ENCODE measurements at places on chromosomes 11 and 22.

- no peak for DNase-seq
Observed at GRCh38 chr22:44430716-44431115, 67.3 kb downstream of the RTL6 start.

DNA sequence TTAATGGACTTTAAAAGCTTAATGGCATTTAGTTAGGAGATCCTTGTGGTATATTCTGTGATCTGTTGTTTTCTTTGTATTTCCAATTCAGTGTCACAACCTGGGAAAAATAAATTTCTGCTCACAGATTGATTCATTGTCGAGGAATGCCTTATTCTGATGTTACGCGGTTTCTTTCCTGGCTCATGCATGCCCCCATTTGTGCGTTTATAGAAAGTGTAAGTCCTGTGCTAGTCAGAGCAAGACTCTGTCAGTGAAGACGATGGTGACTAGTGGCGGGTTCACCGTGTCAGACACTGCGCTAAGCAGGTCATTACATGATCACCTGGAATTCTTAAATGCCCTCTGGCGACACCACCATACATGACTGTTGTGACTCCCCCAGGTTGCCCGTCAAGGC lies 169.4 kb downstream of the TBC1D22A start:
- no peak for DNase-seq

DNA sequence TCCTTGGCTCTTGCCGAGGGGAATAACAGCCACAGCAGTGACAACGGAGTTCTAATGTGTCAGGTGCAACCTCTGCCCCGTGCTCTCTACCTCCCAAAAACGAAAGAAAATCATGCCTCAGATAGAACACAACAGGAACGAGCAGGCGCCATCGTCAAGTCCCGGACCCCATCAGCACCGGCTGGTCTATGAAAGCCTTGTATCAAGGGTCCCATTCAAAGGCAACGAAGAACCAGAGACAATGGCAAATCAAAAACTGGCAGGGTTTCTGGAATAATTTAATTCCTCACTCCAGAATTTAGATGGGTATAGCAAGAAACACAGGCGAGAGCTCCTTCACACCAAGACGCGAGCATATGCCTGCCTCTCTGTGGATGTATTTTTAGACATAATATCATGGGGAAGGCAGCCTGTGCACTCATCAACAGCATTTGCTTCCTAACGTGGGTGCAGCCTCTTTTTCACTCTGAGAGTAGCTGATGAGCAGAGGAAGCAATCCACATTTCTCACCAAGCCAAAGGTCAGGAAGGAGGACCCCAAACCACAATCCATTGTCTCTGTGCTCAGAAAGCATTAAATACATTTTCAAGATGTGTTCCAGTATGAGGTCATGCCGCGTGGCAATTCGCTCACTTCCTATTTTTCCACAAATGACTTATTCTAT lies 193.4 kb upstream of the BLID start:
- DNase-seq, result no peak

GRCh38 chr11:124920356-124920755 lies 1.3 kb downstream of the HEPN1 start:
- DNase-seq, result no peak

- DNase-seq, result no peak
Observed at GRCh38 chr11:124934862-124935547, 842 bp downstream of the HEPACAM start.

GRCh38 chr11:123677510-123677909 lies 23.1 kb upstream of the SCN3B start:
- DNase-seq, result no peak

GRCh38 chr11:31956310-31956709 lies 134.6 kb upstream of the RCN1 start:
- DNase-seq, result no peak

- no peak for DNase-seq
Observed at GRCh38 chr11:128520888-128521681, 66.3 kb downstream of the ETS1 start.

DNA sequence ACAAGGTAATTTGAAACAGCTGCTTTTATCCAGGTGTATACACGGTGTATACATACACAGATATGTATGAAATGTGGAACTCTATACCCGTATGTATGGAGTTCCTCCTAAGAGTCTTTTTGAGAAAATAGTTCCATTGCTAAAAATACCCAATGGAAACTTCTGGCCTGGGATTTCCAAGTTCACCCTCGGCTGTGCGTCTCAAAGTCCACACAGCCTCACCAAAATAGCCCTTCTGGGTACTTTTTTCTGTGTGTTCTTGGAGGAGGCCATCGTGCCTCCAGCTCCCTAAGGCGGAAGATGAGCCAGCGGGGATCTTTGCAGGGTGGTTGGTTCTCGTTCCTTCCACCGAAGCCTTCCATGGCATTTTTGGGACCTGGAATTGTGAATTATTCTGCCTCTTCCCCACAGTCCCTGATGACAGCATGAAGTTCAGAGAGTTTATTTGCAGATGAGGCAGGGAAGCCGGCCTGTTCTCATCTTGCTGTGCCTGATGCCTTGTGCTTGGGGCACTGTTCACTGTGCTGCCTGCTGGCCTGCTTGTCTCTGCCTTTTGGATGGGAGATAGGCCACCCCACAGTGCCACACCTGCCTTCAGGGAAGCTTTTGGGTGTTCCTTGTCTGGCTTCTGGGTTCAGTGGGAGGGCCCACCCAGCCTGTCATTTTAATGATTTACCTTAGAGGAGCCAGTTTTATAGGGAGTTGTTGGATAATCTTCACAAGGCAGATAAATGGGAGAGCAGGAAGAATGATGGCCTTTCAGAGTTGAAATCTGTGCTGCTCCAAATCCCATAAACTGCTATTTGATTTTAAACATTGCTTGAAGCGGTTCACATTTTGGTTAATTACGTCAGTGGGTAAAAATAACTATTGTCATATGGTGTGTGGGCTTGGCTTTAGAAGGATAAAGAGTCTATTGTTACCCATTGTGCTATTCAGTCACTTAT lies 112.7 kb upstream of the OR4B1 start:
- DNase-seq, result no peak

- no peak for DNase-seq
Observed at GRCh38 chr22:31431950-31432349, 32.5 kb downstream of the DRG1 start.

- DNase-seq, result no peak
Observed at GRCh38 chr22:31038686-31039085, 42.4 kb upstream of the SMTN start.

- DNase-seq, result no peak
Observed at GRCh38 chr11:73280626-73281025, 8.5 kb downstream of the P2RY6 start.

- no peak for DNase-seq
Observed at GRCh38 chr11:35491231-35491871, 34.1 kb downstream of the PAMR1 start.

GRCh38 chr11:57515332-57516060 lies at the start of gene SLC43A1:
TSS of gene SLC43A1 (minus strand) at chr11:57515702. CDS start at chr11:57514111, 1,591 bp downstream.
- DNase-seq, result no peak

DNA sequence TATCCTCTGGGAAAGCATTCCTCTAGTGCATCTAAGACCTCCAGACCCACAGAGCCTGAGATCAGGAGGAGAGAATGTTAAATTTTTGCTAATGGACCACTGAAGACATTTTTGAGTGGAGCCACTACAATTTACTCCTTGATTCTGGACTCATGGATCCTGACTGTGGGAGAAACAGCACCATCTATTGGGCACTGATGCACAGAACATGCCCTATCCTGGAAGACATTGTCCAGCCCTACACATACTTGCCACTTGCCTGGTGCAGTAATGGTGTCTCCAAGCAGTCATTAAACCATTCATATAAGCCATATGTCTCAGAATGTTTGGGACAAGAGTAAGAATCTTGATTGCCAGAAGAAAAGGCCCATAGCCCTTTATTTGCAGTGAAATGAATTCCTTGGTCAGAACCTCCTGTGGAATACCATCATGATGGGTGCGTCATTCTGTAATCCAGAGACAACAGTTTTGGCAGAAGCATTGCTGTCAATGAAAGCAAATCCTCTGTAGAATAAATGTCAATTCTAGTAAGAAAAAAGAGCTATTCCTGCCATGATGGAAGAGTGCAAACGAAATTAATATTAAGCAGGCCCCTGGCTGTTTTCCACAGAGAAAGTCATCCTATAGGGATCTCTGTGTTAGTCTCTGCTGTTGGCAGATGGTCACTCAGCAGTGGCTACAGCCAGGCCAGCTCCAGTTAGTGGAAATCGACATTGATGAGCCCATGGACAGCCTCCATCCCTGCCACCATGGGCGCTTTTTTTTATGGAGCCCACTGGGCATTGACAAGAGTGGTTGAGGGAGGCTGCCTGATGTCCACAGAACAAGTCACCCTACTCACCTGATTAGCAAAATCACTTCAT lies 43.5 kb downstream of the GGTLC2 start:
- DNase-seq, result no peak

DNA sequence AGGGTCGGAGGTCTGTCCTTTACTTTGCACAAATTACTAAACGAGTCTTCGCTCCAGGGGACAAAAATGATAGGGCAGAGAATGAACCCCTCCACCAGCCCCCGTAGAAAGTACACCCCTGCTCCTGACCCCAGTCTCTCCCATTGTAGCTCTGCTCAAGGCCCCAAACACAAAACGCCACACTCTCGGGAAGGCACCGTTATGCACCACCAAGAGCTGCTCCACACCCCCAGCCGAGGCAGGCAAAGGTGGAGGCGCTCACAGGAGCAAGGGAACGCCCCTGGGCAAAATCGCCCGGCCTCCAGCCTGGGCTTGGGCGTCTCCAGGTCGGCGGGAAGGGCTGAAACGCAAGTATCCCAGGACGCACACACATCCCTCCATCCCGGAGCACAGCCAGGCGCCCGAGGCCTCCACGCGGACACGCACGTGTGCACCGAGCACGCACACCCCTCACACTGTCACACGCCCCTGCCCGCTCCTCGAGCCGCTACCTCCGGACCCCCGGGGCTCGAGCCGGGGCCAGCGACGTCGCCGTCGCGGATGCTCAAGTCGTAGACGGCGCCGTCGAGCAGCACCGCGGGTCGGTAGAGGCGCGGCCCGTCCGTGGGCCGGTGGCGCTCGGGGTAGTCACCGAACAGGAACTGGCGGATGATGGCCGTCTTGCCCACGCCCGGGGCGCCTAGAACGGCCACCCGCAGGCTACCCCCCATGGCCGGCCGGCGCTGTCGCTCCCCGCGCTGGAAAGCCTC lies 786 bp downstream of the RASL10A start:
- no peak for DNase-seq

DNA sequence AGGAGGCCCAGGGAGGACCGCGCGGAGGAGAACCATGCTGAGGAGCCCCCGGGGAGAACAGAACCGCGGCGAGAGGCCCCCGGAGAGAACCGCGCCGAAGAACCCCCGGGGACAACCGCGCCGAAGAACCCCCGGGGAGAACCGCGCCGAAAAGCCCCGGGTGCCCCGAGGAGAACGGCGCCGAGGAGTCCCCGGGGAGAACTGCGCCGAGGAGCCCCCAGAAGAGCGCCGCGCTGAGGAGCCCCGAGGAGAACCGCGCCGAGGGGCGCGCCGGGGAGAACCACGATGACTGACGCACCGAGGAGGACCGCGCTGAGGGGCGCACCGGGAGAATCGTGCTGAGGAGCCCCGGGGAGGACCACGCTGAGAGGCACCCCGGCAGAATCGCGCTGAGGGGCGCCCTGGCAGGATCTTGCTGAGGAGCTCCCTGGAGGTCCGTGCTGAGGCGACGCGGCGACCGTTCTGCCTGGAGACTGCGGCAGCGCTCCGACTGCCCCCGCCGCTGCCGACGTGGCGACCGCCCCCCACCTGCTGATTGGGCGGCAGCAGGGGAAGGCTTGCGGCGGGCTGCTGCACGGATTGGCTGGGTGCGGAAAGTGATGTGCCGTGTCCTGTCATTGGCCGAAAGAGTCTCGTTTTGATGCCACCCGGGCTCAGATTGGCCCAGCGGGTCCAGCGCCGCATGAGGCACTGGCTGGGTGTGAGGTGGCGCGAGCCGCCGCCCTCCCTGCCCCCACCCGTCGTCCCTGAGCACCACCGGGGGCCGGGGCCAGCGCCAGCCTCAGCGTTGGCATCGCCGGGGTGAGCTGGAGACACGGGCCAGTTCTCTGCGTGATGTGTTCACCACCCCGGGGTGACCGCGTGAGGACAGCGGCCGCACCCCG lies at the start of gene KCNQ1OT1:
TSS of gene KCNQ1OT1 (minus strand) at position 464 of the 884 bp plus-strand sequence.
- peak; percentile 78 for DNase-seq

DNA sequence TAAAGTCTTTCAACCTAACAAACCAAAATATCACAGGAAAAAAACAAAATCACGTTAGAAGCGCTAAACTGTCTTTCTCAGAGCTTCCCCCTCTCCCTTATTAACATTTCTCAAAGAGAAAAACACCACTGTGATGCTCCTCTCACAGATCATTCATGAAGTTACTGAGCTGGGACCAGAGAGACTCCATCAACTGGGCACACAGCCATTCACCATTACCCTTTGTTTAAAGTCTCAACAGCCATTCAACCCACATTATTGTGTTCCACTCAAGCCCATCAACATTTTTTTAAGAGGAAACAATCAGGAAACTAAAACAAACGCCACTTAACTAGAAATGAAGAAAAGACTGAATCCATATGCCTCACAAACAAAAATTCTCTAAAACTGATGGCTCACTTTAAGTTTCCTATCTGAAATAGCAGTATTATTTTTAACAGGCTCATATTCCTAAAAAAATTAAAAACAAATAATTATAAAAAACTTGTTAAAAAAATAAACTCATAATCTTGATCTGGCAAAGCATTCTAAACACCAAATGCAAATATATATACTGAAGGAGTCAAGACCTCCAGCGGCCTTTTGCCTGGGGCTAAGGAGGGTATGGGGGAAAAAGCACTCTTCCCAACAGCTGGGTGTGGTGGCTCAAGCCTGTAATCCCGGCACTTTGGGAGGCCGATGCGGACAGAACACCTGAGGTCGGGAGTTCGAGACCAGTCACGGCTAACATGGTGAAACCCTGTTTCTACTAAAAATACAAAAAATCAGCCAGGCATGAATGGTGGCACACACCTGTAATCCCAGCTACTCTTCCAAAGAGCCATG lies 14.0 kb downstream of the CELF1 start:
- DNase-seq, result peak; percentile 33

DNA sequence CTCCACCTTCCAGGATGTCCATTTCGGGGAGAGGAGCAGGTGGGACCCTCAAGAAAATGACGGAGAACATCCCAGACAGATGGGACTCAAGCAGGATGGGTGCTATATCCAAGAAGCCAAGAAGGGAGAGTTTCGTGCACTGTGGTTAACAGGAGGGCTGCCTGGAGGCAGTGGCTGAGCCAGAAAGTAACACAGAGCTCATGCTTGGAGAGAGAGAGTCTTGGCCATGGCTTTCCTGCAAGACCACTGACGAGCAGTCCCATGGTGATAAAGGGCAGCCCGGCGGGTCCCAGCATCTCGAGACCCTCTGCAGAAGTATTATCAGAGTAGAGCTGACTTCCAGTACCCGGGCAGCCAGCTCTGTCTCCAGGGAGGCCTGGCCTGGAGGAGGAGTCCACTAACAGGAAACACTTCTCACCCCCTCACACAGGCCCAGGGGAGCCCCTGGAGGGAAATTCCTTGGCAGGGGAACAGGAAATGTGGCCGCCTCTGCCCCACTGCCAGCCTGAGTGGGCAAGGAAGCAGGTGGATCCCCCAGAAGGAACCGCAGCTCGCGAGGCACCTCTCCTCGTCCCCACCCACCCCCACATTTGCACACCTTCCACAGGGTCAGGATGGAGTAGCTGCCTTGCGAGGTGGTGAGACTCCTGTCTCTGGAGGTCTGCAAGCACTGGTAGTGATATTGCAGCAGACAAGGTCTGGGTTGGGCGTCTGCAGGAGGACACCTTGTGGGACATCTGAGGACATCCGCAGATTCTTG lies 32.2 kb downstream of the CYTH4 start:
- DNase-seq, result no peak

Measured in NCI-H1436 (cell line).